GDM1 (cell line): ENCODE measurements at places on chromosomes 3 and 15.

- DNase-seq: peak; percentile 81
Measured at GRCh38 chr15:65902373-65902772, 33.1 kb downstream of the RAB11A start.

GRCh38 chr15:59240036-59240435, 33.4 kb downstream of the LDHAL6B start:
- no peak for DNase-seq

DNA sequence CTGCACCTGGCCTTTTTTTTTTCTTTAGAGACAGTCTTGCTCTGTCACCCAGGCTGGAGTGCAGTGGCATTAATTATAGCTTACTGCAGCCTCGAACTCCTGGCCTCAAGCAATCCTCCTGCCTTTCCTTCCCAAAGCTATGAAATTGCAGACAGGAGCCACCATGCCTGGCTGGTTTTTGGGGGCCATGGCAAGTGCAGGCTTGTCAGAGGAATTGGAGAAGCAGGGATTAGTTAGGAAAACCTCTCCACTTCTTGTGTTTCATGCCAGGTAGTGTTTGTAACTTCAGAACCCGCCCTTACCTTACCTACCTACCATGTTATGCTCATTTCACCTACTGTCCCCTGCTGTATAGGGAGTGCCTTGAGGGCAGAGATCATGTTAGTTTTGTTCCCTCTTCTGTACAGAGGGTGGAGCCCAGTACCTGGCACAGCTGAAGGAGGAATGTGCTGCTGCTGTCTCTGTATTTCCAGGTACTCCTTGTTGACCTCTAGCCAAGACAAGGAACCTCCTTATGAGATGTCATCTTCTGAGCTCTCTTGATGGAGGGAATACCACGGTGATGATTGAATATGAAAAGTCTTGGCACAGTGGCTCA, 43.8 kb downstream of the TRAK1 start:
- no peak for DNase-seq

DNA sequence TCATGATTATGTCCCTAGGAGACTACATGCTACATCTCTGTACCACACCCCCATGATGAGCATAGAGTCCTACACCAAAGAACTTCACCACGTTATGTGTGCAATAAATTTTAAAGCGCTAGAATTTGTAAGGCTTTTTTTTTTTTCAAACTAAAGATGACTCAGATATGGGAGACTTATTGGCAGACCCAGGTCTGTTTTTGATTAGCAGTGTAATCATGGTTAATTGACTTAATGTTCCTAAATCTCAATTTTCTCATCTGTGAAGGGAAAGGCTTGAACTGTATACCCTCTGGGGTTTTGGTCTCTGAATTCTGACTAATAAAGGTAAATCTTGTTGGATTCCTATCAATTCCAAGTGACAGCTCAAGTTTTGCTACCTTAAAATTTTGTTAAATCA, 26.4 kb downstream of the ABI3BP start:
- DNase-seq: no peak

- DNase-seq: no peak
Measured at GRCh38 chr3:52237006-52237656, 1.8 kb downstream of the TWF2 start.

DNA sequence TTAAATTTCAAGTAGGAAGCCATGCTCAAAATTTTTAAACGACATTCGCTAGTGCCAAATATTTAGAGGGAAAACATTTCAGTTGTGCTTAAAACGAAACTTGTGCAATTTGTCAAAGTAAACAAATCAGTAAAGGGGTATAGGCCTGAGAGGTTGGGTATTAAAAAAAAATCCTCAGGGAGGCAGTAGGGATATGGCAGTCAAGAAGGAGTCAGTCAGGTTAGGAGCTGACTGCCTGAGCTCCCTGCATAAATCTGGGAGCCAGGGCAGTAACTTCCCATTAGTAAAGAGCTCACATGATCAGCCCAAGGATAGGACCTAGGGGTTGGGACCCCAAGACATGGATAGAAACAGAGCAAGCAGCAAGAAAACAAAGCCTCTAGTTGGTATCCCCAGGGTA, 120.7 kb upstream of the STAC start:
- no peak for DNase-seq

- DNase-seq: no peak
Measured at GRCh38 chr3:59685432-59685831, 635.6 kb upstream of the CFAP20DC start.

DNA sequence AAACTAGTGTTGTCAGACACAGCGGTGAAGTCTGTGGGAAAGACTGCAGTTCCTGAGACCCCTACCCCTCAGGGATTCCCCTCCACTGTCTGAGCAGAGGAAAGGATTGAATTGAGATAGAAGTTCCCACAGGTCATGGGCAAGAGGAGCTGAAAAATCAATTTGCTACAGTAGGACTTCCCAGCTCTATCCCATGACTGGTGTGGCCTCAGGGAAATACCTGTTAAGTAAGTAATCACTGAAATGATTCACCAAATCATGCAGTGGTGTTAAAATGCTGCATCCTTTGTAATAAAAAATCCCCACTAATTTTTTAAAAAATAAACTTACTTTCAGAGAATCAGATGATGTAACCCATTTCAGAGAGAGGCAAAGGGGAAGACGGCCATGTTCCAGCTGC, 45.0 kb upstream of the SPRED1 start:
- no peak for DNase-seq

DNA sequence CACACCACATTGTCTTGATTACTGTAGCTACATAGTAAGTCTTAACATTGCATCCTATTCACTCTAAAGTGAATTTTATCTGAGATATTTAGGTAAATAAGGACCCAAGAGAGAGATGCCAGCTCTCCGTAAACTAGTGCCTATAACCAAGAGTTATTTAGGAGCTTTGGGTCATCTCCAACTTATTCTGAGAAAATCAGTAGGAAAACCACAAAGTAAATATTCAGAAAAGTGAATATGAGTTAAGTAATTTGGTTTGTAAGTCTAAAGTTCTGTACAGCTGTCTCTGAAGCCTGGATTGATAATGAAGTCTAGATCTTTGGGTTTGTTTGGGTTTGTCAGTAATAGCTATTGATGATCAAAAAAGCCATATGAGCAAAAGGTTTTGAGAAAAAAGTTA, 120.0 kb downstream of the FNDC3B start:
- no peak for DNase-seq

GRCh38 chr15:52071570-52071969, 41.0 kb downstream of the BCL2L10 start:
- DNase-seq: no peak

- DNase-seq: no peak
Measured at GRCh38 chr3:94252316-94252715, 189.5 kb downstream of the NSUN3 start.

DNA sequence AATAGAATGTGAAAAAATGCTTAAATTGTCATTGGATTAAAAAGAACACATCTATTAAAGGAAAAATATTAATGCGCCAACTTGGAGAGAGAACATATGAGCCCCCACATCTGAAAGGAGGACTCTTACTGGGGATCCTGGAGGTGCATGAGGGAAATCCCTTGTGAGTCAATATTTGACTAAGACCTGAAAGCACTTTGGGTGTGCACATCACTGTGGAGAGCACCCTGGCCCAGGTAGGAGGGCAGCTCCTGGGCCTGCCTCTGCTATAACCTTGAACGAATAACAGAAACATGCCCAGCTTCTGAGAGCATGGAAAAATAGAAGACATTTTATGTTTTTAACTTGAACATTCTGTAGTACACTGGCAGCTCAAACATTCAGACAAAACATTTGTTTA, 199.8 kb downstream of the GAP43 start:
- no peak for DNase-seq

DNA sequence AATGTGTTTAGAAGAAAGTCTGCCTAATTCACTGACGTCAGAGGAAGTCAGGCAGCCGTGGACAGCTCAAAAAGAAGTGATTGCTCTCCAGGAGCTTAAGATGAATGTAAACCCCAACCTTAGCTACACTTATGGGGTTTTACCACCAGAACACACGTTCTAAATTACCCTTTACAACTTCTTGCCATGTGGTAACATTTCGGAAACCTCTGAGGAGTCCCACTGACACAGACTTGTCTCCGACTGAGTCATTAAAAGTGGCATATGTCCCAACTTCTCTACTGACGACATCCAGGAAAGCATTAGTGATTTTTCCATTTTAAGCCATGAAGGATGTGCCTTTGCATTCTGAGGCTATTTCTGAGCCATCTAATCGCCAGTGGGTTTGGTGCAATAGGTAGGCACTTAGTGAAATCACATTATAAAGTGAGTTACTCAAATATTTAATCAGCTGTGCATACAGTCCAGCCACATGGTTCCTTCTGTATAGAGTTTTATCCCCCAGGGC, 32.4 kb downstream of the C2CD4A start:
- no peak for DNase-seq

DNA sequence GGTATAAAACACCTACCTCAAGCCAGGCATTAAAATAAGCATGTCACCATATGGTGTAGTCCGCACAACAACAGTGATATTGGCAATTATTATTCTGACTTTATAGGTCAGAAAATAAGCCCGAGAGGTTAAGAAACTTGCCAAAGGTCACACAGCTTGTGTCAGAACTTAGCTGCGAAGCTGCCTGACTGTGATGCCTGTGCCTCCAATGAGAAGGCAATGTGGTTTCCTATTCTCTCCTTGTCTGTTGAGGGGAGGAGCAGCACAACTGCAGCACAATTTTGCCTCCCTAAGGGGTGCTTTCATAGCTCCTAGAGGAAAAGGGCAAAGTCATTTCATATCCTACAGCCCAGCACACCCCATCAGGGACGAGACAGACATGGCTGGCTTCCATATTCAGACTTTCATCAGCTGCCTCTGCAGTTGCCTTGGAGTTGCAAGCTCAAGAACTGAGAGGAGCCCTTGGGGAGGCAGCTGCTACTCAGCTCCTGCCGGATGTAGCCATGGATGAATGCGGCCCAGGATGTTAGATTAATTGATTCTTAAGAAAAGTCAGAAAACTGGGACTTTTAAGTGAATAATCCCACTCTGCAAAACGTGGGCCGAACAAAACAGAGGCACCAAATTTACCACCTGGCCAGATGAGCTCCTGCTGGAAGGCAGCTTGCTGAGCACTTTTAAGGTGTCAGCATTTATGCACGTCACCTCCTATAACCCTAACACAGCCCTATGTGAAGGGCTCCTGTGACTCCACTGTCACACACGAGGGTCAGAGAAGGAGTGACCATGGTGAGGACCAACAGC, 38.5 kb downstream of the MYO5C start:
- no peak for DNase-seq

DNA sequence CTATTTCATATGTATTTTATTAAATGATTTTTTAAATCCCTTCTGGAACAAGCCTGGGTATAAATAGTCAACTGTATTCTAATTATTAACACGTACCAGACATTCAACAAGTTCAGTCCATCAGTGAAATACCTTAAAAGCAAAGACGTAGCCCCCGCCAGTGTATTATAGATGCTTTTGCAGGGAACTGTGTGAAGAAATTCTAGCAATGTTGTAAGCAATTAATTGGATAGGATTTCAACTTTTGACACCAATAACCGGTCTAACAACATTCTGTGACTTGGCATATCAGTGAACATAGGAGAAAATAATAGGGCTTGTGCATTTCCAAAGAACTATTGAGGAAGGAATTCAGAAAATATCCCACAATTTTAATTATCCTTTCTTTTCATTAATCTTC, 67.2 kb upstream of the TGFBR2 start:
- no peak for DNase-seq

GRCh38 chr15:99368743-99369142, 117.5 kb downstream of the LRRC28 start:
- no peak for DNase-seq

GRCh38 chr15:40618906-40619305, 24.9 kb downstream of the KNL1 start:
- no peak for DNase-seq

DNA sequence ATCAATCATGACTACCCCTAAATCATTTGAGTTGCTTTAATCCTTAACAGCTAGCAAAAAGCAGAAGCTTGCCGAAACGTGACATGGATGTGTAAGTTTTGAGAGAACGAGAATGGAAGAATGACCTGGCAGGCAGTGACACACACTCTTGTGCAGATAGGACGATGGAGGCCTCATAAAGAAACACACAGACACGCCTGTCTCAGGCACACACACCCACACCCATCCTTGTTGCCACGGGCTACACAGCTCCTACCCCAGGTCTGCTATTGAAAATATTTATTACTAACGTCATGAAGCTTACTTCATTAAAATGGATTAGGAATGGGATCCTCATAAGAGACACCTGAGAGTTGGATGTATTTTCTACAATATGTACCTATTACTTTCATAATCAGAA, 8.5 kb downstream of the MYO5C start:
- DNase-seq: no peak

- no peak for DNase-seq
Measured at GRCh38 chr3:48596676-48597407, 1.7 kb upstream of the COL7A1 start.

GRCh38 chr3:126432361-126433104, 37.8 kb downstream of the CFAP100 start:
- no peak for DNase-seq

DNA sequence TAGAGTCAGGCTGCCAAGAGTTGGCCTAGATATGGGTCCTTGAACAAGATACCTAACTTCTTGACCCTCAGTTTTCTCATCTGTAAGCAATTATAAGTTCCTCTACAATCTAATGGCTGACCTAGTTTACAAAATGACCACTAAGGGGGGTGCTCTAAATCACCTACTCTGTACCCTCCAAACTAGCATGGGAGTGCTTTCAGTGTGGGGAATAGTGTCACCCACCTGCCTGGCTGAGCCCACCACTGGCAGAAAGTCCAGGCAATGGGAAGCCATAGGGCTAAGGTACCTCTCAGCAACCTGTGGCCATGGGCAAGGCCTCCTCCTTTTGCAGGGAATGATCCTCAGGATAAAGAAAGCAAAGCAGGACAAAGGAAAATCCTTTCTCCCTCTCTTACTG, 58.9 kb downstream of the COL6A5 start:
- no peak for DNase-seq

DNA sequence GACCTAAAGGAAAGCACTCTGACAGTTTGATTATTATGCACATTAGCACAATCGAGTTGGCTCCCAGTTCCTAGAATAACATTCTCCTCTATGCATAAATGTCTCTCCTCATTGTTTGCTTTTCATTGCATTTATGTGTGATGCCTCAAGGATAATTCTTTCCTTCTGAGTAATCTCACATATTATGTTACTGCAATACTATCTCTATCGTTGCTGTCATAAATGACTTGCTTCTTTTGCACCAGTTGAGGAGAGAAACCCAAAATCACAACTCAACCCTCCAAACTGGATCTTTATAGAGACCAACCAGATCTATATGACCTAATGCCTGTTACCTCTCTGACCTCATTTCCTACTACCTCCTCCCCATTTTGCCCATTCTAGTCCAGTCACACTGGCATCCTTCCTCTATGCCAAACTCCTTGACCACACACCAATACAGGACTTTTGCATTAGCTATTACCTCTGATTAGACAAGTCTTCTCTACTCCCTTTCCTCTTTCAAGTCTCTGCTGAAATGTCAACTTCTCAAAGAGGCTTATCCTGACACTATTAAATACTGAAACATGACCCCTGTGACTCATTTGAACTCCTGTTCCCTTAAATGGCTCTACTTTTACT, 1026.0 kb downstream of the TUSC7 start:
- no peak for DNase-seq

- no peak for DNase-seq
Measured at GRCh38 chr15:86557018-86557550, 477.4 kb downstream of the AGBL1 start.

GRCh38 chr15:77830051-77830468, 197.3 kb upstream of the LINGO1 start:
- DNase-seq: no peak
